ENCODE measurements at places on chromosomes 2 and 18.

DNA sequence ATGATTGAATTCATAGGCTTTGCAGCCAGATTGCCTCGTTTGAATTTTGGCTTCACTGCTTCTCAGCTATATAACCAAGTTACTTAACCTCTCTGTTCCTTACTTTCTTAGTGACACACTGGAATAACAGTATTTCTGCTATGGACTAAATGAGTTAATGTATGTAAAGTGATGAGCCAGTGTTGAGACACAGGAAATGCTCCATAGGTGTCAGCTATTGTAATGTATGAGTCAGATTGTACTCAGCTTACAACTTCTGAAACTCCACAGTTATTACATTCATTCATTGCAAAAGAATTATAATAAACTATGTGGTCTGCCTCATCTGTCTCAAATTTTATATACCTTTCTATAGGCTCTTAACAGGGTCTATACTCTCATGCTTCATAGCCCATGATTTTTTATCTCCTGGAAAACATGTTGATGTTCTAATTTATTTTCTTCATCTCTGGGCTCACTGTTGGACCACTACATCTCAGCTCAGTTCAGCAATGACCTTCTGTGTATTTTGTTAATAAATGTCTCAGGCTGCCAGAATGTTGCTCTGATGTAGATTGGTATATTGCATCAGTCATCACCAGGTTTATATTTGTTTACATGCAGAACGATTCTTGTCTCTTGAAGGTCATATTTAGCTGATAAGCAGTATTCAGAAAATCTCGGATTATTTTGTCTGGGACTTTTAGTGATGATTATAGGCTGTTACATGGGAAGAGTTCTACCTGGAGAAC, 76.2 kb downstream of the MAP3K20 start:
- no peak for DNase-seq

DNA sequence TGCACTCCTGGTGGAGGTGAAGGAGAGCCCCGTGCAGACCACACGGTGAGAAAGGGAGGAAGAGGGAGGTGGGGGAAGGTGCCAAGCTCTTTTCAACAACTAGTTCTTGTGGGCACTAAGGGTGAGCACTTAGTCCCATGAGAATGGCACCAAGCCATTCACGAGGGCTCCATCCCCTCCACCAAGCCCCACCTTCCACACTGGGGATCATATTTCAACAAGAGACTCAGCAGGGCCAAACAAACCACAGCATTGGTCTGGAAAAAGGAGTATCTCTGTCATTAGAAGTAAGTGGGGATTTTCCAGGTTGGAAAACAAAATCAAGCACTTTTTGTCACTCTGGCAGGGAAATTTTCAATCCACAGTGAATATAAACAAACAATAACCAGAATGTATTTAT, 38.4 kb downstream of the ZAP70 start:
- no peak for DNase-seq

DNA sequence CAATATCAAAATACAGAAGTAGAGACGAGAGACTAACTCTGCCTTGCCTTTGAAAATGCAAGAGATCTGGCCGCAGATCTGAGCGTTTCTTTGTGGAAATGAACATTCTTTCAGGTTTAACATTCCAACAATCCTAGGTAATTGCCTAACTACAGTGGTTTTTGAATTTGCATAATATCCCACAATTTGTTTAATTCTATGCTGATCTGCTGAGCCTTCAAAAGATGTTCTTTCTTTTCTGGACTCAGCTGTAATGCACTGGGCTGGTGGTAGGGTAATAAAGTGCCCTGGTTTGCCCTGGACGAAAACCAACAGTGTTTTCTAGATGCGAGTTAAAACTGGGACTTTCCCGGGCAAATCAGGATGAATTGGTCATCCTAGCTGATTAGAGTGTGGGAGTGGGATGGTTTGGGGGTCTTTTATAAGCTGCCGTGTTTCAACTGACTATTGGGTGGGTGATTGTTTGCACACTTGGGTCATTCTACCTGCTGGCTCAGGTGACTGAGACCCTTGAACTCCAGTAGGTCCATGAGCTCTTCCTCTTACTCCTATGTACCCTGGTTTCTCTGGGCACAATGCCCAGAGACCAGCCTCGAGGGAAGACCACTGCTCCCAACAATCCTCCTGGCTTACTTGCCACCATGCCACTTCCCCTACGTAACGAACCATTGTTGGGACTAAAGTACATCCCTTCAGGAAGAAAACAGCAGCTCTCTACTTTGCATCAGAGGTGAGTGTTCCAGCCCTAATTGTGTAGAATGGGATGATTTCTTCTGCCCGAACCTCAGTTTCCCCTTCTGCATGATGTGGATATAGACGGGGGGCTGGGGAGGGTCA, 3.4 kb upstream of the PAX8 start:
- no peak for DNase-seq

DNA sequence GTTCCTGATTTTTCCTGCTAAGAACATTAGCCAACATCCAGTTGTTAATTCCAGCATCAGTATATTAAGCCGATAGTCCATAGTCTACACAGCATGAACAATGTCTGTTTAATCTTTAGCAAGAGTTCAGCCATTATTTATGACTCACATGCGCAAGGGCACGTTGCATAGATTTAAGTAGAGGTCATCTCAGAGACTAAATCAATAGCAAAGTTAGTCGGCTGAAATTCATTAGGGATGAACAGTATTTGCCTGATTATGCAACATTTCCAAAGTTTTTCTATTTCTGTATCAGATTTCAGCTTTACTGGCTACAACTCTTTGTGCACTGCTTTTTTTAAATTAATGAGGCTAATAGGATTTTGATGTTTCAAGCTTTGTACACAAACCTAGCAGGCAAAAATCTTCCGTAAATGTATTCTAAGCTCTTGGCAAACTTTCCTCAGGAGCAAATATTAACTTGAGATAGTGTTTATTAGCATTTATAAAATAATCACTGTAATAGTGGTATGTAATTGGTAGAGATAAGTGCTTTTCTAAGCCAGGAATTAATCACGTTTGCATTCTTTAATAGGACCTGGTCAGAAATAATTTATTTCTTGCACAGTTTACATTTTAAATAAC, 578.7 kb upstream of the ID2 start:
- DNase-seq: no peak

- DNase-seq: no peak
Measured at GRCh38 chr2:100986157-100986556, 15.9 kb upstream of the RPL31 start.

DNA sequence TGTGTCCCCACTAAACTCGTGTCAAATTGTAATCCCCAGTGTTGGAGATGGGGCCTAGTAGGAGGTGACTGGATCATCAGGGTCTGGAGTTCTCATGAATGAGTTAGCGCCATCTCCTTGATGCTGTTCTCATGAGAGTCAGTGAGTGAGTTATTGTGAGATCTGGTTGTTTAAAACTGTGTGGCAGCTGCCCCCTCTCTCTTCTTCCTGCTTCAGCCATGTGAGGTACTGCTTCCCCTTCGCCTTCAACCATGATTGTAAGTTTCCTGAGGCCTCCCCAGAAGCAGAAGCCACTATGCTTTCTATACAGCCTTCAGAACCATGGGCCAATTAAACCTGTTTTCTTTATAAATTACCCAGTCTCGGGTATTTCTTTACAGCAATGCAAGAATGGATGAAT, 50.4 kb downstream of the AP1S3 start:
- DNase-seq: no peak

DNA sequence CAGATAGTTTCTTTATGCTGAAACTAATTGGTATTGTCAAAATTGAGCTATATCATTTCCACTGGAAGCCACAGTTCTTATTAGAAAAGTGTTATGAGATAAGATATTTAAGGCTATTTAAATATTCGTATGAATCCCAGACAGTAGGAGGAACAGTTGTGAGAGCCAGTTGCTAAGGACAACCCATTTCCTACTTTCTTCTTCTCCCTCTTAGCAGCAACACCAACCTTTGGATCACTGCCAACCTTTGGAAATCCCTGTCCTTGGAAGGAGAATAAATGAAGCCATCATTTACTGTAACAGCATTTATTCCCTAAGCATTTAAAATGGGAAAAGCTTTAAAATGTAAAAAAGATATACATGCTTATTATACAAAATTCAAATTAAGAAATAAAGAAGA, 85.8 kb downstream of the PLCL1 start:
- no peak for DNase-seq

- DNase-seq: no peak
Measured at GRCh38 chr2:65261676-65262075, 34.0 kb downstream of the ACTR2 start.

GRCh38 chr2:38499548-38500282, 103.0 kb downstream of the HNRNPLL start:
- DNase-seq: no peak

DNA sequence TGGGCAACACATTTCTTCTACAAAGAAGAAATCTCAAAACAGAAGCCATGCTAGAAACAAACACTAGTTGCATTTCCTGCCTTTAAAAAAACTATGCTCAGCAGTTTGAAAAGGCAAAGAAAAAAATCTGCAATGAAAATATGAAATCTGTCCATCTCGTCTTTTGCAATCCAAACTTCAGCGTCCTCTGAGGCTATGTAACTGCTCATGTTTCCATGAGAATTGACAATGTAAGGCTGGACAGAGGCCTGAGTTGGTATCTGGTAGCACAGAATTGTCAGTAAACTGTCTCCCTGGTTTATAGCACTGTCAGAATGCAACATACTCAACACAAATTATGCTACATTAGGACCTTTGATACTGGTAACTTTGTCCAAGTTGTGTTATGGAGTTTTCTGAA, 429.9 kb downstream of the ARHGAP15 start:
- DNase-seq: no peak

DNA sequence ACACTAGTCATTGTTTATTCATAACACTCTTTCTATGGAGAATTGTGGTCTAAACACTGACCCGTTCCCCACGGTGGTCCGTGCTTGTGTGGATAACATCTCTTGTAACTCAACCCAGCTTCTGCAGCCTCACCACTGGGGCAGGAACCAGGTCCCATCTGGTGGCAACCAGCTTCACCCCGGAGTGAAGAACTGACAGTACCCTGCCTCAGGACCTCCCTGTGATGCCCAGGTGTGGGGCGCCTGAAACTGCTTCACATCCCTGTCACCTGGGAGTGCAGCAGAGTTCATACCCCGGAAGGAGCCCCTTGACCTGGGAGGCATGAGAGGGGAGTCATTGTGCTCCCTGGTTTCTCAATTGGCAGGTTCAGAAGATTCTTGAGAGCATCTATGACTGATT, 81.1 kb downstream of the LONRF2 start:
- no peak for DNase-seq

- no peak for DNase-seq
Measured at GRCh38 chr2:166117491-166117890, 10.3 kb downstream of the SCN1A start.

GRCh38 chr2:119147776-119148715, 10.5 kb downstream of the C1QL2 start:
- no peak for DNase-seq

GRCh38 chr2:72847534-72848315, 21.9 kb upstream of the EXOC6B start:
- DNase-seq: no peak

DNA sequence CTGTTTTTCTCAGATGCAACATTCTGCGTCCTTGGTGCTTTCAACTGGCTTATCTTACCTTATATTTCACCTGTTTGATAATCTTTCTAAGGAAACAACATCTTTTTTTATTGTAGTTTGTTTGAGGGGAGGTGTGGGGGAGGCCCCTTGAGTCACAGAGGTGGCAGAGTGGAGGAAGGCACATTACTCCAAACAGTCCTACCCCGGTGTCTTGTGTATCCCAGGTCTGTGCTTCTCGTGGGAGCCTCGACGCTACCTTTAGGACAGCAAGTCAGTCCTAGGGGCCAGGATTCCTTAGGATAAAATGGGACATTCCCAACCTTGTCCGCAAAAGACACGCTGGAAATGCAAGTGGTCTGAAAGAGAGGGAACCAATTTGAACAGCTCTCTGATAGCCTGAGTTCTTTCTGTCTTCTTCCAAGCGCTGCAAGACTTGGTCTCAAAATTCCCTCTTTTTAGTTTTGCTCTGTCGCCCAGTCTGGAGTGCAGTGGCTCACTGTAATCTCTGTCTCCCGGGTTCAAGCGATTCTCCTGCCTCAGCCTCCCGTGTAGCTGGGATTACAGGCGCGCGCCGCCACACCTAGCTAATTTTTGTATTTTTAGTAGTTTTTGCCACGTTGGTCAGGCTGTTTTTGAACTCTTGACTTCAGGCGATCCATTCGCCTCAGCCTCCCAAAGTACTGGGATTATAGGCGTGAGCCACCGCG, 4.0 kb downstream of the GATA6 start:
- no peak for DNase-seq

DNA sequence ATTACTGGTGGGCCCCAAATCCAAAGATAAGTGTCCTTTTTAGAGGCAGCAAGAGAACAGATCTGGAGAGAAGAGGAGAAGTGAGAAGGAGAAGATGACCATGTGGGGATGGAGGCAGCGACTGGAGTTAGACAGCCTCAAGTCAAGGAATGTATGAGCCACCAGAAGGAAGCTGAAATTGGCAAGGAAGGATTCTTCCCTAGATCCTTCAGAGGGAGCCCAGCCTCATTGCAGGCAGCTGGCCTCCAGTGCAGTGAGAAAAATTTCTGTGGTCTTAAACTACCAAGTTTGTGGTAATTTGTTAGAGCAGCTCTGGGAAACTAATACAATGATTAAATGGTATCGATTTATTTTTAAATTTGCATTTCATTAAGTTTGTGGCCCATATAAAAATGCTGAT, 167.9 kb downstream of the NCKAP5 start:
- no peak for DNase-seq

- DNase-seq: no peak
Measured at GRCh38 chr2:71928734-71929481, 218.8 kb downstream of the CYP26B1 start.

DNA sequence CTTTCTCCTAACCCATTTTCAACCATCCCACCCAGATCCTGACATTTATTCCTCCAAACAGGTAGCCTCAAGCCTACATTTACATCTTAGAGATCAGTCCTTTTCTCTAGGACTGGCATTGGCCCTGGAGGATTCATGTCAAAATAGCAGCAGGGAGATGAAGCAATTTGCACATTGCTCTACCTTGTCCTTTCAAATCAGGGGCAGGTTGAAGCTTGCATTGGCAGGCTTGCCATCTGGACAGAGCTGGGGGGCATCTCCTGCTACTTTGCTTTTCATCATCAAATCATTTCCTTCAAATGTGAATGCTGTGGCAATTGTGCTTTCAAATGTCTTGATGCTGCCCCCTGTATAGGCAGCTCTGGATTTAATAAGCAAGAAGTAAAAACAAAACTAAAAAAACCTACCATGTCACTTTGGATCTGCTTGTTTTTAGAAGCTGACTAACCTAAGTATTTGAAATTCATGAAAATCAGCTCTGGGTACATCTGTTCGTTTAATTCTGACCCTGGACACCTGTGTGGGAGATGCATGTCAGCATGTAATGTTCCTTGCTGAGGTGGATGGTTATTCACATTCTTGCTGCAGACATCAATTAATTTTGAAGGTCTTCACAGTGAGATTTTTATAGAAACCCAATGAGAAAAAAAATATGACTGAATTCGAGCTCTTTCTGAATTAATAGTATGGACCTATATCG, 47.9 kb downstream of the KIF5C start:
- DNase-seq: no peak

DNA sequence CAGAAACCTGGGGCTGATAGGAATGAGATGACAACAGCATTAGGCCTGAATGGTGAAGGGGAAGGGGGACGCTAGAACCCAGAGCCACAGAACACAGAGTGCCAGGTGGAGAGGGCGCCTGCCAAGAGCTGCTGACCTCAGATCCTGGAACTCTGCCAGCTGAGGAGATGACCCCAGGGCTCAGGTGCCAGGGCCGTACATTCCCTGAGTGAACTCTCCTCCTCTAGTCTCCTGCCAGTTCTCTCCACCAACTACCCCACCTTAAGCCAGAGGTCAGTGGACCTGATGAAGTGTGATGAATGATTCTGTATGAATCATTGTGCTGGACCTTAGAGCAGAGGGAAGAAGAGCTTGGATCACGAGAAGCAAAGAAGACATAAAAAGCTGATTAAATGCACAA, 1582.2 kb upstream of the ACVR2A start:
- no peak for DNase-seq
